ENCODE measurements at places on chromosomes 2 and 18.

- DNase-seq: no peak
These were observed 136.0 kb downstream of the INSIG2 start for GRCh38 chr2:118223992-118224894.

DNA sequence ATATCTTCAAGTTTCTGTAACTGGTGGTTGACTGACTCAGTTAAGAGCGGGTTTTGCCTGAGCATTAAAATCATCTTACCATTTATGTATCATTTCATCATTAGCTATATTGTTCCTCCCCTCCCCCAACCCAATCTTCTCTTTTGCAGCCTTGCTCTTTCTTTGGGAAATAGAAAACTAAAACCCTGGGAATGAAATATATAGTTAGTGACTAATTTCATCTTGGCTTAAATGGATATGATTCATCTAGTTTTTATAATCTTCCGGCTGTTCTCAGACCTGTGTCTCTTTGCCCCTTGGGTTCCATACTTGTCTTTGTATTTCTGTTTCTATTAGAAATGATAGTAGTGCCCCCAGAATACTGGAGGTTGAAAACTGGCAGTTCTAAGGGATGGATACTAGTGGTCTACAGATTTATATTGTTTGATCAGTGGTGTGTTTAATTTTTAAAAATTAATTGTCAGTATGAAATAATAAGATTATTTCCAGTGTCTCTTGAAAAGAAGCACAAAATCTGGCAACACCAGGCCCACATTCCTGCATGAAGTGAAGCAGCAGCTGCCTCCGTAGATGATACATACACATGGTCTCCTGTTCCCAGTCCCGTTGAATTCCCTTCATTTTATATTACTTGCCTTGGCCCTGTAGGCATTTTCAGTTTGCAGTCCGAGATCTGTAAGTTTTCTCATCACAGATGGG, 44.5 kb downstream of the PHLPP1 start:
- DNase-seq: no peak

DNA sequence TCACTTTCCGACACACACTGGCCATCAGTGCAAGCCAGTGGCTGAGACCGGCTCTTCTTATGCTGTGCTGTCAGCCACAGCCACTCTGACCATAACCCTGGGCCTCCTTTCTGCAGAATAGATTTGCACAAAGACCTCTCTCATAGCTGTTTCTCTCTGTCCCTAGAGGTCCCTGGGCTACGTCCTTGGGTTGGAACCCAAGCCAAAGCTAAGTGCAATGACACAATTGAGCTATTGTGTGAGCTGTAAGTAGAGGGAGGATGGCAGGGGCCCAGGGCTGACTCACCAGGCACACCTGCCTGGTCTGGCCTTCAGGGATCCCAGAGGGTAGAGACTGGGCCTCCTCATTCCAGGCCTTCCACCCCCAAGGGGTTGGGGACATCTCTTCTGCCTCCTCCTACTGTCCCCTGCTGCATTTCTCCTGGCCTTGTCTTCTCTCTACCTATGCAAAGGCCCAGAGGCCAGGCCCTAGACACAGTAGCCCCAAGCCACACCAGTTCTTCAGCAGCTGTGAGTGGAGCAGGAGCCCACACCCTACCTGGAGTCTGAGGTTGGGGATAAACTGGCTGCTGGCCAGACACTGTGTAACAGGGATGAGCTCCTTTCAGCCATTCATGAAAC, 174.6 kb downstream of the NCK2 start:
- DNase-seq: peak; percentile 3

DNA sequence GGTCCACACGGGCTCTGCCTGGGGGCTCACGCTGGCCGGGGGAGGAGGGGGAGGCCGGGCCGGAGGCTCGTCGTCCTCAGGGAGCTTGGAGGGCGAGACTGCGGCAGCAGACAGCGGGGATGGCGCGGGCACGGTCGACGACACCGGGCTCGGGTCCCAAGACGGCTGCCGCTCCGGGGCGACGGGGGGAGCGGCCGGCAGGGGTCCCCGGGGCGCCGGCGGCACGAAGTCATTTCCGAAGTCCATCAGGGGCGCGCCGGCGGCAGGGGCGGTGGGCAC, 491 bp downstream of the RTN4 start:
- DNase-seq: no peak

DNA sequence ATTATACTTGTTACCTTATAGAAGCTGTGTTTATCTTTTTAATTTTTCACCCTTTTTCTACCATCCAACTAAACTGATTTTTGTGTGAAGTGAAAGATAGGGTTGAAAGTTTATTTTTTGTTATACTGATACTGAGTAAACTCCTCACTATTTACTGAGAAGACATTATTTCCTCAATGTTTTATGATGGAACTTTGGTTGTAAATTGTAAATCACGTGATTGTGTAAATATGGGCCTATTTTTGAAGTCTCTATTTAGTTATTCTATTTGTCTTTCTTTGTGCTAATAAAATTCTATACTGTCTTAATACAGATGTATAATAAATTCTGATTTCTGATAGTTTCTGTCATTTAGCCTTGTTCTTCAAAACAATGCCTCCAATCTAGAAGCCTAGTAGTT, 697.2 kb upstream of the SLC8A1 start:
- DNase-seq: no peak

DNA sequence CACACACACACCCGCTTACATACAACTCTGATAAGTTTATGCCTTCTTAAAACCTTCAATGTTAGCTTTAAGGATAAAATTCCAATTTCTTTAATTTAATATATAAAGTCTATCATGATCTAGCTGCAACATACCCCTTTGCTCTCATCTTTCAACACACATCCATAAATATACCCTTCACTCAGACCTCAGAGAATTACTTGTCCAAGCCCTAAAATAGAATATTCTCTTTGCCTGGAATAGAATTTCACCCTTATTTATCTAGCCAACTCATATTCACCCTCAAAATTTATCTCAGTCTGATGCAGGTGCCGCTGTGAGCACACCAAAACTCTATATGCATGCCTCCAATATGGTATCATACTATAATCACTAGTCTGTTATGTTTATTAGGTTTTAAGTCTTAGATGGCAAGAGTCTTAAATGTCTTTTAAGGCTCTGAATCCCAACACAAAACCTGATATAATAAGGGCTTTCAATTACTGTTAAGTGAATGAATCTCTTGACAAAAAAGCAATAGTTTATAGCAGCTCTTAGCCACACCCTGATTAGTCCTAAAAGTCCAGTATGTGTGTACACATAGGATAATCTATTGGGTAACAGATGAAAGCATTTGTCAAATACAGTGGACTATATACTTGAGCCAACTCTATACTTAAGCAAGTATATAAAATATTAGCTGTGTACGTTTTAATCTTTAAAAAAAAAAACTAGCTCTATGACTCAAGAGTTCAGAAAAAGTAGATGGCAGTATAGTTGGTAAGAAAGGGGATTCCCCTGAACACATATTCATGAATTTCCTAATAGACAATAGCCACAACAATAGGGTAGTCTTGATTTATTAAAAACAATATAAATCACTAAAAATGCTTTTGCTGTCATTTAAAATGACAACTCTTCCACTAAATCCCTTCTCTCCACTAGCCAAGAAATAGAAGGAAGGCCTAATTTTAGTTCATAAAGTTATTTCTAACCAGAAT, 144.5 kb downstream of the EXOC6B start:
- DNase-seq: no peak

GRCh38 chr2:191811807-191812602, 34.9 kb downstream of the CAVIN2 start:
- peak; percentile 65 for DNase-seq

DNA sequence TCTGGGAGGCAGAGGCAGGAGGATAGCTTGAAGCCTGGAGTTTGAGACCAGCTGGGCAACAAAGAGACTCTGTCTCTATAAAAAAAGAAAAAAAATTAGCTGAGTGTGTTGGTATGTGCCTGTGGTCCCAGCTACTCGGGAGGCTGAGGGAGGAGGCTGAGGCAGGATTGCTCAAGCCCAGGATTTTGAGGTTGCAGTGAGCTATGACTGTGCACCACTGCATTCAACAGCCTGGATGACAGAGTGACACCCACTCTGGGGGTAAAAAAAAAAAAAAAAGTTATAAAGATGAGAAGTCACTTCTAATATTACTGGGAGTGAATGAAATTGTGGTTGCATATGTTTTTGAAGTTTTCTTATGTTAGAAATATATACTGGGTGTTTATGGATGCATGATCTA, 71.6 kb downstream of the C2orf74 start:
- DNase-seq: no peak

GRCh38 chr2:212505586-212505985, 33.0 kb downstream of the ERBB4 start:
- no peak for DNase-seq

- no peak for DNase-seq
These were observed 135.0 kb upstream of the ARL4C start for GRCh38 chr2:234631646-234632514.

DNA sequence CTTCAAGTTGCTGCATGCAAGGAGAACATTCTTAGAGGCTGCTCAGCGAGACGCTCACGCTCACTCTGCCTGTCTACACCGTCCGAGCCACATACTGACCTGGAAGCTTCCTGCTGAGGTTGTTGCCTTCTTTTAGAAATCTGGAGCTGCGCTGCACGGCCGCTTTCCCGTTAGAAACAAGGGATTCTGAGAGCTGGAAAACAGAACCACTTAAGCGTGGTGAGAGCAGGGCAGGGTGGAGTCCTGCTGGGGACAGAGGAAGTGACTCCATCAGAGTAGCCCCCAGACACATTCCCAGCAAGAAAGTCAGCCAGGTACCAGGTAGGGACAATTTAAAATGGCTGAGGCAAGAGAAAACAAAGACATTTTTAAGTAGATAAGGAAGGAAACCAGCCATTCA, 135.2 kb downstream of the LAMA1 start:
- no peak for DNase-seq

DNA sequence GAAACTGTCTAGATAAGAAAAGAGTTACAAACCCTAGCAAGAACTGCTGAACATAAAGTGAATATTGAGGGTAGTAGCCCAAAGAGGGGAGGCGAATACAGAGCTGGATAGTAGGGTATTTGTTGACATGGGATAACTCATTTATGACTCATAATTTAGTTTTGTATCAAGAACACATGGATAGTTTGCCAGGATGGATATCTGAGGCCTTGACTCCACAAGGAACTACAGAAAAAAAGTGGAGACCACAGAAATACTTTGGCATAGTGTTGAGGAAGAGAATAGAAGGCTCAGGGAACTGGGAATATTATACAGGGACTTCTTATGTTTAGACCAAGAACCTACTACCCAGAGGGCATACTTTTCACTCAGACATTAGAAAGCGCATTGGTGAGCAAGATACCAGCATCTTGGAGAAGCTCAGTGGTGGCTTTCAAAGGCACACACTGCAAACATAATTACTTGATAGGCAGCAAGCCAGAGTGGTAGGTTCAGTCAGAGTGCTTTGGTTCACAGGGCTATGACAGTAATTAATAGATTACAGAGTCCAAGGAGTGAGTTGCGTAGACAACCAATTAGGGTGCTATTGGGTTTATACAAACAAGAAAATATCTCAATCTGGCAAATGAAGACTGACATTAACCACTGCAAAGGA, 51.9 kb upstream of the ZBTB7C start:
- DNase-seq: no peak

DNA sequence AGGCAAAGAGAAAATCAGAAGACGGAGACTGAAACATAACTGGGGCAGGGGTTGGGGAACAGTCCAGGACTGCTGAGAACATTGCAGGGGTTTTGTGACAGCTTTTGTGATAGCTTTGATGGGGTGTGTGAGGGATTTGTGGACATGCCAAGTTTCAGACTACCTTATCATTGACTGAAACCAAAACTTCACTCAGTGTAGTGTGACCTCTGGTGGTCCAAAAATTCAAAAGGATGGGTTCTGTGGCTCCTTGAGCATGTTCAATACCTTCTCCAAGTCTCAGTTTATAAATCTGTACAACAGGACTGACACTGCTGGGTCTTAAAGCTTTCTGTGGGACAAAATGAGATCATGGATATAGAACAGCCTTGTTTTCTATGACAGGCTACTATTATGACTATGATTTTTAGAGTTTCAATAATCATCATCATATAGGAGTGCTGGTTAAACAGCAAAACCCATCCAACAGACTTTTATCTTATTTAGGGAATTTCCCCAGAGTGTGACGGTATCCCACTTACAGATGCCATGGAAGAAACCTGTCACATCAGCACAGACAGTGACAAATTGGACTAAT, 259.2 kb upstream of the SLC14A2 start:
- DNase-seq: no peak

- no peak for DNase-seq
These were observed 38.0 kb downstream of the ACKR3 start for GRCh38 chr2:236607471-236608187.

DNA sequence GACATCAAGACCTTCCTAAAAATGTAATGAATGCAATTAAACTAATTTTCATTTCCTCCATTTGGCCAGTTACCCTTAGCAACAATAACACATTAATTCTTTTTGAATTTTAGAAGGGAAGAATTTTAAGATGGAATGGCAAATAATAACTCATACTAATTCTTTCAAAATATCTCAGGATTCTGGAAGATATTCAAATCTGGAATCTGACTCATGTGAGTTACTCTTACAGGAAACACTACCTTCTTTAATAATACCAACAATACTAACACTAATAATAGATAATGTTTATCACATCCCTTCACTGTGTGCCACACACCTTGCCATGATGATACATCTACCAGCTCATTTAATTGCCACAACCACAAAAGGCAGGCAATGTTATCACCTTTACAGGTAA, 46.4 kb downstream of the ZNF521 start:
- no peak for DNase-seq

- DNase-seq: no peak
These were observed 144.7 kb upstream of the SMAD2 start for GRCh38 chr18:48074929-48075706.

- no peak for DNase-seq
These were observed 402.0 kb upstream of the ACVR2A start for GRCh38 chr2:147442816-147443215.

DNA sequence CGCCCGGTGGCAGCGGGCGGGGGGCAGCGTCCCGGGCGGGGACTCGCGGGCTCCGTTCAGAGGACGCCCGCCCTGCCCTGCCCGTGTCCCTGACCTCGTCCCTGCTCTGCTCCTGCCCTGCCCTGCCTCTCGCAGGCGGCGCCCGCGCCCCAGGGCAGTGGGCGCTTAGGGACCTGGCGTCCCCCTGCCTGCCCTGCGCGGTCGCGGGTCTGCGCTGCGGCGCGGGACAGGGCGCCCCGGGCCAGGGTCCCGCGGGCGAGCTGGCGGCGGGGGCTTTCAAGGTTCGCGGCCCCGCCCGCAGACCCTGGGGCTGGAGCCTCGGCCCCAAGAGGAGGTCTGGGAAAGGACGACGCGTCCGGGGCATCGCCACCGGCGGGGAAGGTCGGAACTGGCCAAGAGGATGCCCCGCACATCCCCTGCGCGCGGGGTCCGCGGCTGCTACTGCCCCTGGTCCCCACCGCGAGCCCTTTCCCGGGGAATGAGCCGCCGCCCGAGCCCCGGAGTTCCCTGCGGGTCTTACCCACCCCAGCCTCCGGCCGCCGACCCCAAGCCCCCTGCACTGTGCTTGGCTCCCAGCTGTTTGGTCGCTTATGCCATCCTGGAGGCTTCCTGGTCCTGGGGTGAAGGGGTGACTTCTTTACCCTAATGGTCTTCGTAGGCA, 679 bp downstream of the RNF144A start:
- no peak for DNase-seq

DNA sequence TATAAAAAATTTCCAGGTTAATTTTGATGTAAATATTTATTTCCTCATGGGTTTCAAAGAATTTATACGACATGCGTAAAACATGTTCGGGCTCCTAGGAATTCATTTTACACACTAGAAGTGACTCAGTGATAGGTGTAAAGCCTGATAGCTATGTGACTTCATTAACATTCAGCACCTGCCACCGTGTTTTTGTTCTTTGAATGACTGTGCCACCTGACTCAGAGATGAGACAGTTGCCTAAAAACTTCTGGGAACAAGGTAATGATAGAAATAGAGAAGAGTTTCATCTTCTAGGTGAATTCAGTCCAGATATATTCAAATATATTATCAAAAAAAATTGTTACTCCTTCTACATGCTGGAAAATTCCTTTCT, 10.0 kb downstream of the IL1R2 start:
- no peak for DNase-seq

Measured in ureter (tissue), 1 donor.